ENCODE measurements at places on chromosomes 5 and 9.

GRCh38 chr9:121201045-121201737, 478 bp downstream of the RAB14 start:
- DNase-seq, result peak; percentile 30

DNA sequence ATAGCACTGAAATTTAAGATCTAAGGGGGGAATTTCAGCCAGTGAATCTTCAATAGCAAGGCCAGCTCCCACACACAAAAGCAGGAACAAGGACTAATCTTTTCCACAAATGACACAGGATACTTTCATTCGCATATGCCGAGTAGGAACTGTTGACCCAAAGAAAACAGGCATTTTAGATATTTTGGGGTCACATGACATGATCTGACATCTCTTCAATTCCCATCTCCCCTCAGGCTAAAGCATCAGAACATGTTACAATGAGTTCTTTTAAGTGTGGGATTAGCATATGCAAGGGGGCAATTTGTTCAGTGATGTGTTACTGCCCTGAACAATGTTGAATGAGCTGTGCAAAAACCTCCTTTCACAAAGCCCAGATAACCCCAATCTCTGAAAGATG, 68.2 kb downstream of the TLE1 start:
- DNase-seq, result no peak

GRCh38 chr9:9945966-9946365, 666.8 kb downstream of the PTPRD start:
- no peak for DNase-seq

- DNase-seq, result no peak
These were observed 2.5 kb upstream of the ISL1 start for GRCh38 chr5:51380603-51381207.

GRCh38 chr9:128420060-128420650, 502 bp upstream of the CERCAM start:
- peak; percentile 67 for DNase-seq

- DNase-seq, result peak; percentile 60
These were observed 5.2 kb downstream of the IL13 start for GRCh38 chr5:132662925-132663770.

DNA sequence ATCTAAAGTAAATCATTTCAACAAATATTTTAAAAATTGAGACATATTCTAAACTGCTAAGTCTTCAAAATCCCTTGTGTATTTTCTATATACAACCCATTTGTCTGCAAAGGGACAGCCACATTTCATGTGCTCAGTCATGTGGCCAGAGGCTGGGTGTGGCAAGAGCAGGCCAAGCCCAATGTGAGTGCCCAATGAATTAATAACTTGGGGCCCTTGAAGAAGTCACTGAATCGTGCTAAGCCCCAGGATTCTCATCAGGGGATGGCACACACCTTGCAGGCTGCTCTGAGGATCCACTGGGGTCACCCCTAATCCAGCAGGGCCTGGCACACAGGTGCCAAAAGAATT, 78.2 kb upstream of the SMIM23 start:
- DNase-seq, result no peak

DNA sequence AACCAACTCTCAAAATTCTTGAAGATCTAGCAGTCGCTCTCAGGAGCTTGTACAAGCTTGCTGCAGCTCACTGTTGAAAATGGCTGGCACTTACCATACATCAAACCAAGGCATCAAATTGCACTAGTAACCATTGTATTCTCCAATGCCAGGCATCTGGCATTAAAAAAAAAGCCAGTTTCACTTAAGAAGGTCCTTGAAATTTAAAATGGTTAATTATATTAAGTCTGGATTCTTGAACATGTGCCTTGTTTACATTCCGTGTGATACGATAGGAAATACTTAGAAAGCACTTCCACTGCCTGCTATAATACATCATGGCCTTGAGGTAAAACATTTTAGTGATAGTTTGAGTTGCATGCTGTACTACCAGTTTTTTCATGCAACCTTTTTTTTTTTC, 300.7 kb downstream of the KDM4C start:
- DNase-seq, result no peak

- DNase-seq, result no peak
These were observed 134.9 kb upstream of the FBXL7 start for GRCh38 chr5:15365070-15365469.
